ENCODE measurements at places on chromosomes 7 and 10. TPM values are rescaled to one million over a fixed set of nuclear protein-coding genes. Genes with fewer than 3 reads are reported as not detected.

The AASS gene
- polyA plus RNA-seq, result 2.5 TPM

The AKR1C4 gene
- not detected for polyA plus RNA-seq

The FRAT1 gene
- polyA plus RNA-seq, result 6.5 TPM

The TFR2 gene
- 1.5 TPM for polyA plus RNA-seq

The PON1 gene
- not detected for polyA plus RNA-seq

The GARIN1A gene
- 0.14 TPM for polyA plus RNA-seq

The RTKN2 gene
- polyA plus RNA-seq, result 61.8 TPM

The GPRIN2 gene
- not detected for polyA plus RNA-seq

The EVX1 gene
- not detected for polyA plus RNA-seq

The SEMA3E gene
- not detected for polyA plus RNA-seq

The PPP1R3C gene
- polyA plus RNA-seq, result not detected

The CLCN1 gene
- polyA plus RNA-seq, result 0.05 TPM

The STRIP2 gene
- polyA plus RNA-seq, result not detected

The EPDR1 gene
- polyA plus RNA-seq, result not detected

The HOXA5 gene
- not detected for polyA plus RNA-seq

The C10orf53 gene
- polyA plus RNA-seq, result not detected

The CRTAC1 gene
- polyA plus RNA-seq, result not detected

The CYP51A1 gene
- 11.2 TPM for polyA plus RNA-seq

The CRHR2 gene
- not detected for polyA plus RNA-seq

The GPR158 gene
- not detected for polyA plus RNA-seq

The SNX8 gene
- 14.5 TPM for polyA plus RNA-seq

The PLPP4 gene
- polyA plus RNA-seq, result not detected

The ENO4 gene
- polyA plus RNA-seq, result not detected

The VSTM4 gene
- polyA plus RNA-seq, result not detected

The SPDYE2 gene
- polyA plus RNA-seq, result 0.63 TPM

The IRF5 gene
- polyA plus RNA-seq, result 18.8 TPM

The ZNF804B gene
- polyA plus RNA-seq, result not detected

The KAZALD1 gene
- polyA plus RNA-seq, result not detected

The CDH23 gene
- 1.5 TPM for polyA plus RNA-seq

Measured in CD4-positive, CD25-positive, alpha-beta regulatory T cell (primary cell).